ENCODE measurements at places on chromosomes 16 and 17. TPM values are rescaled to one million over a fixed set of nuclear protein-coding genes. Genes with fewer than 3 reads are reported as not detected.

DNA sequence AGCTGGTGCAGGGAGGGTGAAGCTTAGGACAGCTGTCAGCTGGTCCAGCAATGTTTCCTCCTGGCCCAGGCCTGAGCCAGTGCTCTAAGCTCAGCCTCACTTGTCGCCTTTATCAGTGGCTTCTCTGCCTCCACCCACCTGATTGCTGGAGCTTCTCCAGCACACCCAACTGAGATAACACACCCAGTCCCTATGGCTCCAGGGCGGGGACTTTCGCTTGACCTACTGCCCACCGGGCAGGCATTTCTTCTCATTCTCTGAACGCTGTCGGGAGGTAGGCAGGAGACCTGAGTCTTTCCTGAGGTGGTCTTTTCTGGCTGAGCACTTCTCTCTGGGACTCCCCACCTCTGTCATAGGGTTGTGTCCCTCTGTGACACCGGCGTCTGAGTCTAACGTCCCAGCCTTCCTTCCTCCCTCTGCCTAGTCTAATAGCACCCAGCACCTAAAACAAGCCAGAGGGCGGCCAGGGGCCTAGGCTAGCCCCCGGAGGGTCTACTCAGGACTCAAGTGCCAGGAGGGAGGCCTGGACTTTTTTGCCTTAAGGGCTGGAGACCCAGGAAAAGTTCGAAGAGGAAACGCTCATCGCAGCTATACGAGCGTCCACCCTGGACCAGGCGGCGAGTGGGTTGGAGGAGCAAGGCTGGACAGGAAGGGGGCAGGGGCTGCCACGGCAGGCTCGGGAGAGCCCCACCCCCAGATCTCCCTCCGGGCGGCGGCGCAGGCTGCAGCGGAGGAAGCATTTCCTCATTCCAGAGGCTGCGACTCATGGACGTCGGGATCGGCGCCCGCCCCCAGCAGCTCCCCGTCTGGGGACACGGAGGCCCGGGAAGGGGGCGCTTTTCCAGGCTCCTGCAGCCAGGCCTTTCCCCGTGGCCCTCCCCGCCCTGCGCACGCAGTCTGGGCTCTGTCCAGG is 756 bp downstream of the TAX1BP3 start:
- DNase-seq, result peak; percentile 92

- no peak for DNase-seq
Observed at GRCh38 chr16:8812162-8812843, 14.7 kb downstream of the PMM2 start.

GRCh38 chr17:49696233-49696761 is 11.5 kb downstream of the SLC35B1 start:
- DNase-seq, result peak; percentile 51

DNA sequence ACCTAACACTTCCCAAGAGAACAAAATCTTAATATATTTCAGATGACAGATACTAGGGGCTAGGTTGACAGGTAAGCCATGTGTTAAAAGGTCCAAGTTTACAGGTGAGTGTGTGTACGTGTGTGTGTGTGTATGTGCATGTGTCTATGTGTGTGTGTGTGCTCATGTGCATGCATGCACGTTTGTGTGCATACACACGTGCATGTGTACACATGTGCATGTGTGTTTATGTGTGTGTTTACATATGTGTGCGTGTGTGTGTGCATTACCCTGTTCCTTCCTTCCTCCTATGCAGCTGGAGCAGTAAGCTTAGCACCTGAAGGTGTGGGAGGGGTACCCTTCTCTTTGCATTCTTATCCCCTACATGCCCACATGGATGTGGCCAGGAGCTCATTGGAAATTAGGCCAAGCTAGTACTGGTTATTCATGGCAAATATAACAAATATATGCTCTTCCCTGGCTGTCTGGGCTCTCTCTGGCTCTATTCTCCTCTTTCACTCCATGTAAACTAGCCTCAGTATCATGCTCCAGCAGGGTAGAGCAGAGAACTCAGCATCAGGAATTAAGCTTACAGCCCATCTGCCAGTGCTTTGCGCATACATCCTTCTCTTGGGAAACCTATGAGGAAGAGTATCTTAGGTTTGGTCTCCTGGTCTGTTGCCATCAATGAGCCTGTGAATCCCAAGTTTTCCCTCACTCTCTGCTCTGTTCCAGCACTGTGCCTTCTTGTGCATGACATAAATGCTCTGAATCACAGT is 258.0 kb upstream of the MYOCD start:
- no peak for DNase-seq

GRCh38 chr16:85104821-85105391 is 7.4 kb downstream of the CIBAR2 start:
- no peak for DNase-seq

CACNA1G gene
- 1.7 TPM for polyA plus RNA-seq

GRCh38 chr17:83014940-83015910 is 64.2 kb upstream of the METRNL start:
- no peak for DNase-seq

- DNase-seq, result no peak
Observed at GRCh38 chr16:84085773-84086172, 31.0 kb downstream of the MBTPS1 start.

DNA sequence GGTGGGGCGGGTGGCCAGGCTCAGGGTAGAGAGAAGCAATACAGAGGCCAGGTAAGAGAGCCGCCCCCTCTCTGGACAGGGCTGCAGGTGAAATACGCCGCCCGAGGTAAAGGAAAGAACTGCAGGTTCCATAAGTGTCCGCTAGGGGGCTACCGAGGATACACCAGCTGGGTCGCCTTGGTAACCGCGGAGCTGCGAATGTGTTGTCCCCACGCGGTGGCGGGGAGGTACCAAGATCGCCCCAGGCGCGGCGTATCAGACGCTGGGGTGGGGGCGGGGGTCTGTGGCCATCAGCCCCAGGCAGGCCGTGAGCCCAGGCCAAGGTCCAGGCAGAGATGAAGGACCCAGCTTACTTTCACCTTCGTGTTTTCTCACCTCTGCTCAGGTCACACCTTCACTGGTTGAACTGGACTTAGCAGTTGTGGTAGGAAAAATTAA is 18.4 kb upstream of the ZFP90 start:
- DNase-seq, result peak; percentile 87

AOC3 gene
- 1.3 TPM for polyA plus RNA-seq

PPM1E gene
- polyA plus RNA-seq, result under 0.01 TPM

- DNase-seq, result no peak
Observed at GRCh38 chr16:48628359-48628985, 18.5 kb upstream of the N4BP1 start.

GRCh38 chr16:3467921-3468320 is 24.4 kb downstream of the NAA60 start:
- DNase-seq, result no peak

CCDC78 gene
- polyA plus RNA-seq, result 0.95 TPM

Data from small intestine (tissue), 16 donors.